ENCODE measurements at places on chromosomes 2 and 18. TPM values are rescaled to one million over a fixed set of nuclear protein-coding genes. Genes with fewer than 3 reads are reported as not detected.

DNA sequence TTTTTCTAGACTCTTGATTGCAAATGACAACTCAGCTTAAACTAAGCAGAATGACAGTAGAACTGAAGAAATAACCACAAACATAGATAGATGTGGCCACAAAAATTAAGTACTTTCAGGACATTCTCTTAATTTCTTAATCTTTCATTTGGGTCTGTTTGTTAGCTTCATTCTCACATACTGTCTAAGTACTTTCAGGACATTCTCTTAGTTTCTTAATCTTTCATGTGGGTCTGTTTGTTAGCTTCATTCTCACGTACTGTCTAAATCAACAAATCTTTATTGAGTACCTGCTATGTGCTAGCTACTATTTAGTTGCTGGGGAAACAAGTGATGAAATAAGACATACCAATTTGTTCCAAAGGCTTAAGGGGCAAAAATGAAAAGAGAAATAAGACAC, 35.1 kb downstream of the FAM117B start:
- DNase-seq, result no peak

GRCh38 chr2:62529758-62530157, 23.8 kb upstream of the TMEM17 start:
- no peak for DNase-seq

- DNase-seq, result no peak
Measured at GRCh38 chr2:45223531-45223930, 214.3 kb upstream of the SIX2 start.

RAB6C gene
- 0.44 TPM for polyA plus RNA-seq

DNA sequence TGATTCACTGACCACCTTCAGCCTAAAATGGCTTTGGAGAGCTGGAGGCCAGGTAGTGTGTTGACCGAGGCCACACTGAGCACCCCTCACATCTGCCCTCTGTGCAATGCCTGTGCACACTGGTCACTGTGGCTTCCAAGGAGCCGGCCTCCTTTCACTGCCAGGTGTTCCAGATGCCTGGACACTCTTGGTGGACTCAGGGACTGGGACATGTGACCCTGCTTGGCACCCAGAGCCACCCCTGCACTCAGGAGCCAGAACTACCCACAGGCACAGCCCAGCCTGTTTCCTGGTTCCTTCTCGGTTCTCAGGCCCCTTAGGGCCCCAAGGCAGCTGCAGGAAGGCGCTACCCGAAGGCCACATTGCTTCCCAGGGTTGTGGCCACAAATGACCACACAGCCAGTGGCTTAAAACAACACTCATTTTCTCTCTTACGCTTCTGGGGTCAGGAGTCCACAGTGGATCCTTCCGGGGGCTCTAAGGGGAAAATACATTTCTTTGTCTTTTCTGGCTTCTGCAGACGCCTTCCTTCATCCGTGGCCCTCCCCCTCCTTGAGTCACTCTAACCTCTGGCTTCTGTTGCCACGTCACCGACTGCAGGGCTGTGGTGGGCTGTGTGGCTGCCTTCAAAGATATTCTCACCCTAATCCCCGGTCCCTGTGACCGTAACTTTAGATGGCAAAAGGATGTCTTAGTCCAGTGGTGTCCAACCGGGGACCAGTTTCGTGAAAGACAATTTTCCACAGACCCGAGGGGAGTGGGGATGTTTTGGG, 78.6 kb downstream of the ASB1 start:
- DNase-seq, result no peak

HOXD12 gene
- polyA plus RNA-seq, result 0.76 TPM

DNA sequence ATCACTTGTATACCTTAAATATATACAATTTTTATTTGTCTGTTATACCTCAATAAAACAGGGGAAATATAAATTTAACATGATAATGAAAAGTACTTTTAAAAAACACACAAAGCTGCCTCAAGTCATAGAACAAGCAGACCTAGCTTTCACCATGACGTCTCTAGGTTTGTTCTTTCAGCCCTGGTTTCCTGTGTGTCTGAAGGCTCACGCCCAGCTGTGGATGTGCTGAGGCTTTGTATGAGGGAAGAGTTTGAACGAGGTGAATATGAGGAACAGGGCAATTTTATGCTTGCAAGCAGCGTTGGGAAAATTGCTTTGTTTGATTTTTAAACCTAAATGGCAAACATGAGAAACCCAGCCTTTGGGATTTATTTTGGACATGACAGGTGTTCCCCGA, 15.3 kb downstream of the SH3RF3 start:
- no peak for DNase-seq

ZBTB7C gene
- 17.0 TPM for polyA plus RNA-seq

GRCh38 chr2:54084600-54084999, 30.8 kb upstream of the ACYP2 start:
- no peak for DNase-seq

GRCh38 chr2:224885291-224885690, 157.0 kb downstream of the DOCK10 start:
- DNase-seq, result no peak

GRCh38 chr18:5995626-5996025, 100.3 kb upstream of the TMEM200C start:
- no peak for DNase-seq

GRCh38 chr2:164843346-164843911, 1.8 kb upstream of the COBLL1 start:
- DNase-seq, result no peak

CGREF1 gene
- polyA plus RNA-seq, result 6.2 TPM

DNA sequence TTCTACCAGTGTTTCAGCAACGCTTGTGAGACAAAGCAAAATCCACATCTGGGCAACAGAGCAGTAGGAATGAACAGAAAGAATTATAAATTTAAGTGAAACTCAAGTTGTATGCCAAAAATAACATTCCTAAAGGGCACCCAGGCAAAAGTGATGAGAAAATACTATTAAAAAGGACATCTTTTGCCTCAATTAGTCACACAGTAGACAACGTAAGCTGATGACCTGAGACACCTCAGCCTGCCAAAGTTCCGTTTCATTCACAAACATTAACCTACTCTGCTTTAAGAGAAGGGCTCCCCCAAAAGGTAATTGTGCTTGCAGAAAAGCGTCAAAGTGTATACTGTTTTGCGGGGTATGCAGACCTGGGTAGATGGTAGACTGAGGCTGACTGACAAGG, 7.2 kb downstream of the HDLBP start:
- no peak for DNase-seq

DNA sequence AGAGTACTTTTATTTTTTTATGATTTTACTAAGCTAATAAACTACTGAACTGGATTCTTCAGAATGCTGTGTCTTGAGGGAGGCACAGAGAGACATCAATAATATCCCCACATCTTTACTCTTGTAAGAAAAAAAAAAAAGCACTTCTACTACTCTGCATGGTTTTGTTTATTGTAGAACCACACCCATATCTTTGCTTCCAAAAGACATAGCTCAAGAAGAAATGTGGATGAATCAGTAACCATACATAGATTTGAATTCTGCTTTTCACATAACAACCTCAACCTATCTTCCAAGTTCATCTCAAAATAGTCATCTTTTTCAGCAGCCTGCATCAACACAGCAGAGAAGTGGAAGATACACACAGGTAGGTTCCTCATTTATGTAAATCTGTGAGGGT, 12.2 kb upstream of the COL5A2 start:
- no peak for DNase-seq

- no peak for DNase-seq
Measured at GRCh38 chr2:63192889-63193774, 142.5 kb downstream of the OTX1 start.

ARHGEF33 gene
- polyA plus RNA-seq, result 2.2 TPM

DNA sequence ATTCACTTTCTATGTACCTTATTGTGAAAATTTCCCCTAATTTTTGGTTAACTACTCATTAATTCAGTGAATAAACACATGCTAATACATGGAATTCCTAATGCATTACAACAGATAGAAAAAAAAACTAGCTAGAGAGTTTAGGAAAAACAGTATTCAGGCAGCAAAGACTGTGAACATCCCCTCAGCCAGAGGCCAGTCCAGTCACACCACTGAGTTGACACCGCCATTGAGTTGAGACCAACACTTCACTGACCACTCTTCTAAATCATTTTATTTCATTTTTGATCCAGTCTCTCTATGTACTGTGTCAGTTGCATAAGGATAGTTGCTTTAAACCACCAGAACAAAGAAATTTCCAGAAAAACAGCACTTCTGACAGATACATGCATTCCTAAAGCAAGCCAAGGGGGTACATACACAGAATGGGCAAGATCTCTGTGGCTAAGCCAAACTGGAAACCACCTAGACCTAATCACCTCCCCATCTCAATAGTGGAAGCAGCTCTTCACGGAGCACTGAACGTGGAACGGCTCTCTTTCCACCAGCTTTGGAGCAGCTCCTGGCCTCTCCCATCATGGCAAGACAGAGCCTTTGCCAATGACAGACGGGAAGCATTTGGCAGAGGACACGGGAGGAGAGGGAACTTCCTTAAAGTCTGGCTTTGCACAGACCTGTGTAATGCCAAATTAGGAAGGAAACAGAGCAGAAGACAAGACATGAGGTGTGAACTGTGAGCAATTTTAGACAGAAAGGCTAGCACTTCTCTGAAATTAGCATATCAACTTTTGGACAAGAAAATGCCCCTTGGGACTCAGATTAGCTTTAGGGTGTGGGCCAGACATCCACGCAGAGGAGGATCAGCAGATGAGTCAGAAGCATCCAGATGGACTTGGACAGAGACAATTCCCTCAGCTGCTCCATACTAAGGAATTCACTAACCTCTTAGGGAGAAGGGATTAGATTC, 36.4 kb downstream of the CACNB4 start:
- DNase-seq, result no peak

CDK15 gene
- polyA plus RNA-seq, result 1.2 TPM

HK2 gene
- 13.2 TPM for polyA plus RNA-seq

DNA sequence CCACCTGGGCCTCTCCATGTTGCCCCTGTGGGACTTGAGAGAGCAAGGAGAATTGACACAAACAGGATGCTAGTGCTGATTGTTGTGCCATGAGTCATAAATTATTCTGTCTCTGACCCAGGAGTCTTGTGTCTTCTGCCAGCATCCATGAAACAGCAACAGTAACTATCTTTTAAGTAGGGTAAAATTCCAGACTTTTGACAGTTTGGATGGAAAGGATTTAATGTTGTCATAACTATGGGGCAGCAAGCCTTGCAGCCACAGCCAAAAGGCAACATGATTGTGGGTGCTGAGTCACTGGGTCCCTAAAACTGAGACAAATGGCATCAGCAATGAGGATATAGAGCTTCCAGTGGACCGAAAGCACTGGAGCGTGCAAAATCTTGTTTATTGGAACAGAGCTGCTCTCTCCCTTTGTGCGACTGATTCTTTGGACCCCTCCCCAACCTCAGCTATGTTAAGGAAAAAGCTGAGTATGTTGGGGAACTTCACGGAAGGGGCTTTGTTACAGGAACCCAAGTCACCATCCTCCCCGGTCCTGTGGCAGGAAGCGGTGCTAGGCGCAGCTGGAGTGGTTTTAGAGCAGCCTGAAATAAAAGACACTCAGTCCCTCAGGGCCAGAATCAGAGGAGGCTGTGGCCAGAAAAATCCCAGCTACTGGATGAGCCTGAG, 9.6 kb upstream of the ITPRIPL1 start:
- no peak for DNase-seq

KCNF1 gene
- polyA plus RNA-seq, result 1.2 TPM

GRCh38 chr2:242075696-242076095, 206.2 kb downstream of the RTP5 start:
- DNase-seq, result no peak

GRCh38 chr2:60581433-60582282, 28.2 kb upstream of the BCL11A start:
- DNase-seq, result no peak

MAB21L4 gene
- polyA plus RNA-seq, result 7.7 TPM

GRCh38 chr2:164969909-164970690, 14.8 kb upstream of the SLC38A11 start:
- no peak for DNase-seq

GRCh38 chr18:57915248-57915647, 112.1 kb upstream of the ATP8B1 start:
- DNase-seq, result no peak

- DNase-seq, result no peak
Measured at GRCh38 chr2:37851828-37852584, 73.1 kb upstream of the RMDN2 start.

- DNase-seq, result no peak
Measured at GRCh38 chr2:23838996-23839395, 87.9 kb downstream of the ATAD2B start.

DNA sequence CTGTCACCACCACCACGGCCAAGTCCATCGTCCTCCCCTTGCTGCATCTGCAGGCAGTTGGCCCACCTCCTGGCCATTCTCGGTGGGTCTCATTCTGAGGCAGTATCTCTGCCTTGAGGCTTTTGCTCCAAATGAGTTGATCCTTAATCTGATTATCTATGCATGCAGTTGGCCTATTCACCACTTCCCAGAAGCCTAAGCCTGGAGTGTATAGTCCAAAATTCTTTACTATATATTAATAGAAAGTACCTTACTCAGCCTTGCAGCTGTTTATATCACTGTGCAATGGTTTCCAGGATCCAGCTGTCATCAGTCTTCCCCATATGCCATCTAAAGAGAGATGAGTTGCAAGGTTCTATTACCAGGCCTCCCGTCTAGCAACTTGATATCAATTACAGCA, 292.4 kb downstream of the SS18 start:
- no peak for DNase-seq

GRCh38 chr2:25042321-25043240, 705 bp downstream of the EFR3B start:
- DNase-seq, result no peak

DNA sequence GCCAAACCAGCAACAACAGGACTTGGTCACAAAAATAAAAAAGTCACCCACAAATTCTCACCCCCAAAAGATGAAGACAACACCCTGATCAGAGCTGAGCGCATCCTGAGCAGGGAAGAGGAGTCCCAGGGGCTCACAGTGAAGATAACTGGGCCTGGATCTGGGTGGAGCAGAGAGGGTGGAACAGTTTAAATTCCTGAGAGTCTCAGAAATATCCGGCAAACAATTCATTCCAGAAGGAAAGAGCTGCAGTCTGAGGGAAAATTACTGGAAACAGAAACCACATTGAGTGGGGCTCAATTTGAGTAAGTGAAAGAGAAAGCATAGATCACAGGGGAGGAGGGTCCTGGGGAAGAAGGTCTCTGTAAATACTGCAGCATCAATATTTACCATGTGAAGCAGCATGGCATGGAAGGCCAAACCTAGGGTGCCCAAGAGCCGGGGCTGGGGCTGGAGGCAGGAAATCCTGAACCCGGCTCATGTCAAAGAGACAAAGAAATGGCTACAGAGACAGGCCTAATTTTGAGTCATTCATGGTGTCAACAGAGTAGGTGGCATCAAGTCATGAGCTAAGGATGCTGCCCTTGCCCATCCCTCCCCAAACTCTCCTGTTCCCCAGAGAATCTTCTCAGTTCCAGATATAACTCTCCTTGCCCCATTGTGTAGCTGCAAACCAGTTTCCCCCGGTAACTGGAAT, 61.4 kb upstream of the ZBTB7C start:
- DNase-seq, result no peak

GRCh38 chr2:60358476-60358875, 195.0 kb downstream of the BCL11A start:
- DNase-seq, result no peak

Data from renal cortex interstitium (tissue), 15 donors.